Suprapubic skin (tissue), 4 donors: ENCODE measurements at places on chromosomes 5 and 9. TPM values are rescaled to one million over a fixed set of nuclear protein-coding genes. Genes with fewer than 3 reads are reported as not detected.

DNA sequence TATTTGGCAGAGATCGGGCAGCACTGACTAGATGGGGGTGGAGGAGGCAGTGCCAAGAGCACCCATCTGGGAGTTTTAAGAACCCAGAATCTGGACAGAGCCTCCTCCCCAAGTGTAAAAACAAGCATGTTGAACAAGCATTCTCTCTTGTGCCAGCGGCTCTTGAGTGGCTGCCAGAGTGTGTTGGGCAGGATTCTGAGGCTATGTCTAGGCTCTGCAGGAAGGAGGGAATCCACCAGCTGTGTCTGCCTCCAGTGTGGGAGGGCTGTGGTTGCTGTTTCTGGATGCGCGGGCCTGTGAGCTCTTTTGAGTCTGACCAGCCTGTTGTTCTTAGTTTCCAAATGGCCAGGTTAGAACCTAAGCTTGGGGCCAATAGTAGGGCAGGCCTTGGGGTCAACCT, 39.8 kb downstream of the HMCN2 start:
- no peaks in the 10 kb centered on the region for H3K36me3 ChIP-seq
- no peak for DNase-seq
- peaks cover 14% of the 10 kb centered on the region for H3K27me3 ChIP-seq

GRCh38 chr9:97858826-97859225, 5.8 kb downstream of the FOXE1 start:
- H3K4me1 ChIP-seq, result peaks cover 23% of the 10 kb centered on the region
- no peak for DNase-seq
- no peak overlapping the region for H3K4me3 ChIP-seq
- H3K27ac ChIP-seq, result no peak overlapping the region
- H3K36me3 ChIP-seq, result no peaks in the 10 kb centered on the region

- DNase-seq, result no peak
- H3K4me3 ChIP-seq, result no peak overlapping the region
These were observed 8.9 kb downstream of the CXCL14 start for GRCh38 chr5:135569755-135570452.

DNA sequence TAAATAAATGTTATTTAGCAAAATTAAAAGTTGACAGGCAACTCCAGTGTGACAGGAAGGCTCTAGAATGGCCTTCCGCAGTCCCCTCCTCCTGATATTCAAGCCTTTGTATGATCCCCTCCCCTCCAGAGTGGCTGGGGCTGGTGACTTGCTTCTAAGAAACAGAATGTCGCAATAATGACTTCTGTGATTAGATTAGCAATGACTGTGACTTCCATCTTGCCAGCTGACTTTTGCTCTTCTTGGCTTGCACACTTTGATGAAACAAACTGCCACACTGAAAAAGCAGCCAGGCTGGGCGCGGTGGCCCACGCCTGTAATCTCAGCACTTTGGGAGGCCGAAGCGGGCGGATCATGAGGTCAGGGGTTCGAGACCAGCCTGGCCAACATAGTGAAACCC, 106.5 kb upstream of the LARP1 start:
- no peak for DNase-seq
- H3K4me3 ChIP-seq, result no peak overlapping the region
- H3K27me3 ChIP-seq, result no peaks in the 10 kb centered on the region
- peaks cover 14% of the 10 kb centered on the region for H3K4me1 ChIP-seq

The ANXA2R gene
- total RNA-seq, result not detected

GRCh38 chr9:95499046-95499676, 17.6 kb downstream of the PTCH1 start:
- no peak overlapping the region for H3K4me3 ChIP-seq
- no peak for DNase-seq
- H3K4me1 ChIP-seq, result peaks cover 10% of the 10 kb centered on the region
- peaks cover 3% of the 10 kb centered on the region for H3K36me3 ChIP-seq
- no peaks in the 10 kb centered on the region for H3K27me3 ChIP-seq

The CA9 gene
- not detected for total RNA-seq

The CCL27 gene
- 256 TPM for total RNA-seq

The RHOBTB3 gene
- 74.2 TPM for total RNA-seq

- DNase-seq, result no peak
- H3K27me3 ChIP-seq, result no peaks in the 10 kb centered on the region
- no peak overlapping the region for H3K4me3 ChIP-seq
- H3K27ac ChIP-seq, result no peak overlapping the region
- H3K36me3 ChIP-seq, result no peaks in the 10 kb centered on the region
- H3K4me1 ChIP-seq, result peaks cover 4% of the 10 kb centered on the region
These were observed 65.0 kb downstream of the ST8SIA4 start for GRCh38 chr5:100838048-100838473.

GRCh38 chr9:136128436-136128835, 9.8 kb upstream of the TMEM250 start:
- peaks cover 74% of the 10 kb centered on the region for H3K27me3 ChIP-seq
- no peak overlapping the region for H3K27ac ChIP-seq
- no peak for DNase-seq
- peaks cover 11% of the 10 kb centered on the region for H3K4me1 ChIP-seq

GRCh38 chr9:131545003-131545785, at the start of gene PRRT1B:
Gene PRRT1B, plus strand, starts transcription at chr9:131545523. Its CDS starts 93 bp downstream, at chr9:131545616.
- H3K27me3 ChIP-seq, result peaks cover 57% of the 10 kb centered on the region
- H3K4me3 ChIP-seq, result peak within 1 kb of the TSS; percentile 22
- DNase-seq, result no peak
- no peaks in the 10 kb centered on the region for H3K36me3 ChIP-seq
- no peak within 1 kb of the TSS for H3K27ac ChIP-seq

DNA sequence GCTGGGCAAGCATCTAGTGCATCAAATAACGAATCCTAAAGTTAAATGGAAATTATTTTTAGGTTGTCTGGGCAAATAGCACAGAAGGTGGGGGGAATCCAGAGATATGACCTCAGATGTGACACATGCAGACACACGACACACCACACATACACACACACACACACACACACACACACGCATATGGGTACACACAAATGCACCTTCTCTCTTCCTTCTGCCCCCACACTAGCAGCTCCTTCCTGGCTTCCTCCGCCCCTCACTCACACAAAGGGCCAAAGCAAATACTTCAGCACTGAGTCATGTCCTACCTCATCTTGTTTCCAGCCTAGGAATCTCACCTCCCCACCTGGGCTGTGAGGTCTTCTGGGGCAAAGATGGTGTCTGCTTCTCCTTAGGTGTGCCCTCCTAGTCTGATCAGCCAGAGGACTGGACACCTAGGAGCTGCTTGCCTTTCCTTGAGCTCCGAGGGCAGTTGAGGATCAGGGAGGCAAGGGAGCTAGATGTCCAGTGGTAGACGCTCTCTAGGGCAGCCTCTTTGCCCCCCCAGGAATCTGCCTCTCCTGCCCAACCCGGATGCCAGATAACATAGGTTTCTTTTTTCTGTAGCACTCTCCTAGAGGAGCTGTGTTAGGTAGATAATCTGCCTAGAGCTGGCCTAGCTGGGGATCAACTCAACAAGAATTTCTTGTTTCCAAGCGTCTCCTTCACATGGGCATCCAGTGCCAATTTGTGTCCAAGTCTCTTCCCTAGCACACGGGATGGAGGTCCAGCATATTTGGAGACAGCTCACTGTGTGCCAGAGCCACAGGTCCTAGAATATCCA, 14.3 kb upstream of the JADE2 start:
- H3K4me1 ChIP-seq, result peaks cover 32% of the 10 kb centered on the region
- no peaks in the 10 kb centered on the region for H3K36me3 ChIP-seq
- no peak for DNase-seq

- no peak for DNase-seq
- no peak overlapping the region for H3K4me3 ChIP-seq
- H3K36me3 ChIP-seq, result no peaks in the 10 kb centered on the region
- no peak overlapping the region for H3K27ac ChIP-seq
- no peaks in the 10 kb centered on the region for H3K4me1 ChIP-seq
These were observed 32.4 kb downstream of the LHX3 start for GRCh38 chr9:136172412-136173079.

GRCh38 chr5:54022223-54022622, 288.1 kb downstream of the ARL15 start:
- no peak overlapping the region for H3K4me3 ChIP-seq
- no peaks in the 10 kb centered on the region for H3K27me3 ChIP-seq

The CATSPER3 gene
- not detected for total RNA-seq

DNA sequence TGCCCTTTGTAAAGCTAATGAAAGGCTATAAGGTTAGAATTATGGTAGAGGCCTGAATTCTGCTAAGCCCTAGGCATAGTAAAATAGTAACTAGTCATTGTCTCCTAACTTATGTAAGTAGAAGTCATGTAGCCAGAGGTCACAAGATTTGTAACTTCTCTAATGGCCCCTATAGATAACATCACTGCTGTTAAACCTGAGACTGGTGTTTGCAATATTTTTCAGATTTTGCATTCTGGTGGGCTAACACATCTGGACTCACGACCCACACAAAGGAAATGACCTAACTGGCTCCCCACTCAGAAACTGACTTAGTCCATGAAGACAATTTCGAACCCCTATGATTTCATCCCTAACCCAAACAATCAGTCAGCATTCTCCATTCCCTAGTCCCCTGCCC, 37.2 kb upstream of the TTC39B start:
- H3K4me3 ChIP-seq, result no peak overlapping the region
- no peaks in the 10 kb centered on the region for H3K4me1 ChIP-seq
- no peaks in the 10 kb centered on the region for H3K27me3 ChIP-seq
- H3K27ac ChIP-seq, result no peak overlapping the region

DNA sequence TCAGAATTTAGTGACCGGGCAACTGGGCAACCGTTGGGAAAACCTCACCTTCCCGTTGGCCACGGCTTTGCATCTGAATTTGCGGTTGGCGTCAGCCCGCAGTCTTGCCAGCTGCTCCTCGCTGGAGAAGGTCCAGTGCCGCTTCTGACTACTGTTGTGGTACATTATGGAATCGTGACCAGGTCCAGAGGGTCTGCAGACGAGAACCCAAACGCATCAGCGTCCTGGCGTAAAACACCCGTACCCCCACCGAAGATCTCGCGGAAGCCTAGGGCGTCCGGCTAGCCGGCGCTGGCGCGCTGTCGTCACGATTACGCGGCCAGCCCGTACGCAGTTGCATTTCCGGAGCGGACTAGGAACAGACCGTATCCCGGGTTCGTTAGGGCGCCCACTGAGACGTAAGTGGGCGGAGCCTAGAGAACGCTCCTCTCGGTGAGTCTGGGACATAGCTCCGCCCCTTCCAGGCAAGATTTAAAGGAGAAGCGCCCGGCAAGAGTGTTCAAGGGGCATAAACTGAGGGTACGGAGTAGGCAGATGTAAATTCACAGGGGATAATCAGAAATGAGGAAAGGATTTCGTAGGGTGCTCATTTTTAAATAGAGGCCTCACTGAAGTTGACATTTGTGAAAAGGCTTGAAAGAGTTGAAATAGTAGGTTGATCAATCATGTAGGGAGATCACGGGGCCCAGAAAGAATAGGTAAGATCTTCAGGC, at the start of gene CCNH:
Gene CCNH (minus strand): TSS at position 301 of the 713 bp plus-strand sequence. CDS start 136 bp downstream, at position 165.
- H3K27me3 ChIP-seq, result no peaks in the 10 kb centered on the region
- peaks cover 28% of the 10 kb centered on the region for H3K4me1 ChIP-seq
- H3K4me3 ChIP-seq, result peak within 1 kb of the TSS; percentile 86

- H3K4me3 ChIP-seq, result no peak overlapping the region
- H3K27me3 ChIP-seq, result no peaks in the 10 kb centered on the region
- H3K27ac ChIP-seq, result no peak overlapping the region
- H3K4me1 ChIP-seq, result no peaks in the 10 kb centered on the region
- no peak for DNase-seq
- H3K36me3 ChIP-seq, result no peaks in the 10 kb centered on the region
These were observed 47.2 kb upstream of the OR13F1 start for GRCh38 chr9:104456831-104457230.

DNA sequence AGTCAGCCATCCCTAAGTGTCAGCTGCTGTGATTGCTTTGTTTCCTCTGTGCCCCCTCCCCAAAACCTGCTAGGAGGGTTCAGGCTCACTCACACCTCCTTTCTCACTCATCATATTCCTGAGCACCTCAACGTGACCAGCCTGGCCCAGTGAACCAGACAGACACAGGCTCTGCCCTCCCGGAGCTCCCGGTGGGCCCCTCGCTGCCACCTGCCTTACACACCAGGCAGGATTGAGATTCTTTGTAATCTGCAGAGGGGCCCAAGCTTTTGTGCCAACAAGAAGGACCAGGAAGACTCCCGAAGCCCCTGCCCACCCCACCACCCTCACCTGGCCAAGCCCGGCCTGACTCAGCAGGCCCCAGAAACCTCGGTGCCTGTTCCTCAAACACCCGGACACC, 87.8 kb downstream of the NTNG2 start:
- H3K27me3 ChIP-seq, result peaks cover 27% of the 10 kb centered on the region
- peaks cover 4% of the 10 kb centered on the region for H3K4me1 ChIP-seq
- no peaks in the 10 kb centered on the region for H3K36me3 ChIP-seq
- H3K27ac ChIP-seq, result no peak overlapping the region

DNA sequence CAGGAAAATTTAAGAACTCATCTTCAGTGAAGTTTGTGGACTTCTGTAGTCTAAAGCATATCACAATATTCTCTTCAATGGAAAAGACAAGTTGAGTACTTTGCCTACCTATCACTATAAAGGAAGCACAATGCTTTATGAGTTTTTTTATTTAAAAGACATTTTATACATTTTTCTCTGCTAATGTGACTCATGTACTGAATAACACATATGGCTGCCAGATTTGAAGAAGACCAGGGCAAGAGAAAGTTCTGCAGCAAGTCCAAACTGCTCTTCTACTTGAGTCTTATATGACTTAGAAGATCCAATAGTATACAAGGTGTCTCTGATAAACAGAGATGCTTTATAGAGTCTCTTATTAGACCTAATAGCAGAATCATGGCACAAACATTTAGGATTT, 978.4 kb downstream of the TLE4 start:
- no peaks in the 10 kb centered on the region for H3K4me1 ChIP-seq
- H3K4me3 ChIP-seq, result no peak overlapping the region
- no peaks in the 10 kb centered on the region for H3K27me3 ChIP-seq
- H3K27ac ChIP-seq, result no peak overlapping the region
- no peaks in the 10 kb centered on the region for H3K36me3 ChIP-seq

The GSN gene
- total RNA-seq, result 746 TPM

The RACK1 gene
- total RNA-seq, result 3,646 TPM

- H3K27ac ChIP-seq, result no peak overlapping the region
- no peaks in the 10 kb centered on the region for H3K27me3 ChIP-seq
- peaks cover 20% of the 10 kb centered on the region for H3K4me1 ChIP-seq
- no peak for DNase-seq
These were observed 2.7 kb upstream of the AGTPBP1 start for GRCh38 chr9:85744480-85744879.

DNA sequence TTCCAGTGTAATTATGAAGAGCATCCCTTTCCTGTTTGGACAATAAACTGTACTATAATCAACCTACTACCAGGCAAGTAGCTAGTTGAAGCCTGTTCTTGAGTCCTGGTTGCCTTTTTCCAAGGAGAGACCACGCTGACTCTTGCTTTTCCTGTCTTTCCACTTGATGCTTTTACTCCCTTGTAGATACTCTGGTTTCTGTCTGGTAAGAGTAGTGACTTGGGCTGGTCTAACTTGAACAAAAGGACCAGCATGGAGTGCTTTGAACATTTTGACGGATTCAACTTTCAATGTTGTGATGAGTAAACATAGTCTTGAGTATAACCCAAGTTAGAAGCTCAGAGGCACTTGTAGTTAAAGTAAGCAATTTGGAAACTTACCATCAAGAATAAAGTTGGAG, 464.3 kb downstream of the GADD45G start:
- H3K4me1 ChIP-seq, result no peaks in the 10 kb centered on the region
- no peak for DNase-seq
- no peaks in the 10 kb centered on the region for H3K27me3 ChIP-seq
- no peak overlapping the region for H3K4me3 ChIP-seq

The ALDH1A1 gene
- total RNA-seq, result 7.7 TPM

- no peaks in the 10 kb centered on the region for H3K4me1 ChIP-seq
- no peak overlapping the region for H3K27ac ChIP-seq
- peaks cover 25% of the 10 kb centered on the region for H3K36me3 ChIP-seq
- H3K4me3 ChIP-seq, result no peak overlapping the region
- H3K27me3 ChIP-seq, result no peaks in the 10 kb centered on the region
These were observed 78.8 kb upstream of the CTSL start for GRCh38 chr9:87647114-87647513.
